Stimulated activated CD4-positive, alpha-beta T cell treated with anti-CD3 and anti-CD28 coated beads, TNF-alpha, amount 100 ng/mL, for 48 hours (primary cell): ENCODE measurements at places on chromosomes 11 and 22.

- no peak for DNase-seq
Measured at GRCh38 chr11:70364178-70364577, 34.2 kb upstream of the CTTN start.

GRCh38 chr11:133149698-133150097 is 382.6 kb downstream of the OPCML start:
- DNase-seq, result no peak

- no peak for DNase-seq
Measured at GRCh38 chr22:29727131-29727523, 7.3 kb downstream of the CABP7 start.

GRCh38 chr11:92675303-92675702 is 294.1 kb upstream of the MTNR1B start:
- no peak for DNase-seq

DNA sequence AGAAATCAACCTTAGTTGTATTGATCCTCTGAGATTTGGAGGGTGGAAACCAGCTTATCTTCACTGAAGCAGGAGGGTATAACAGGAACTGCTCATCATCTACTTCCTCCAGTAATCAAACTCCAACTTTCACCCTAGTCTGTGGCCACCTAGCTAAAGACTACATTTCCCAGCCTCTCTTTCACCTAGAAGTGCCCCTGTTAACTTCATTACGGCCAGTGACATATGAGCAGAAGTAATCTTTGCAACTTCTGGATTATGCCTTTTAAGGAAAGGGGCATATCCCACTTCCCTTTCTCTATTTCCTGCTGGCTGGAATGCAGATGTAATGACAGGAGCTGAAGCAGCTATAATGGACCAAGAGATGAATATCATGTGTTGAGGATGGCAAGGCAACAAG is 7.6 kb upstream of the VPS37C start:
- no peak for DNase-seq

GRCh38 chr22:22349455-22349836 is 104.9 kb downstream of the VPREB1 start:
- no peak for DNase-seq

GRCh38 chr11:10694486-10695239 is 1.1 kb upstream of the IRAG1 start:
- no peak for DNase-seq

DNA sequence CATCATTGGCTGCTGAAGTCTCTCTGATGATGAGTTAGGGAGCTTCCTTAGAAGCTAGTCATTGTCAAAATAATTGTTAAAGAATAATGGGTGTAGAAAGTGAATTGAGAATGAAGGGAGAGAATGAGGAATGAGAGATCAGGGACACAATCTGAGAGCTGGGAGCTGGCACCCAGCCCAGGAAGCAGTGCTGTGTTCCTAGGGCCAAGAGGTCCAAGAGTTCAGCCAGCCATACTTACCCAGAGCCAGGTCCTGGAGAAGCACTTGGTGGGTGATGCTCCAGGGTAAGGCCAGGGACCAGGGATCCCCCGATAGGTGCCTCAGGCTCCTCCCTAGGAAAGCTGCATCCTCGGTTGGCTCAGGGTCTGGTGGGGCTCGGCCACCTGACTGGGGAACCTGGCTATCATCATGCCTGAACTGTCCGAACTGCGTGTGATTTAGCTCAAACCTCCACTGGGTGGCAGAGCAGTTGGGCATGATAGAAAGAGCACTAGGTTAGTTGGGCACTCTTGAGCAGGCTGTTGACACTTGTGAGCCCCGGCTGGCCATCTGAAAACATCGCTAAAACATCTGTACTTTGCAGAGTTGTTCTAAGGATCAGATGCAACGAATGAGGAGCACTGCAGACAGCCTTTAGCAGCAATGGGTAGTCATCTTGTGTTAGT is 123.9 kb upstream of the NCAM1 start:
- no peak for DNase-seq

DNA sequence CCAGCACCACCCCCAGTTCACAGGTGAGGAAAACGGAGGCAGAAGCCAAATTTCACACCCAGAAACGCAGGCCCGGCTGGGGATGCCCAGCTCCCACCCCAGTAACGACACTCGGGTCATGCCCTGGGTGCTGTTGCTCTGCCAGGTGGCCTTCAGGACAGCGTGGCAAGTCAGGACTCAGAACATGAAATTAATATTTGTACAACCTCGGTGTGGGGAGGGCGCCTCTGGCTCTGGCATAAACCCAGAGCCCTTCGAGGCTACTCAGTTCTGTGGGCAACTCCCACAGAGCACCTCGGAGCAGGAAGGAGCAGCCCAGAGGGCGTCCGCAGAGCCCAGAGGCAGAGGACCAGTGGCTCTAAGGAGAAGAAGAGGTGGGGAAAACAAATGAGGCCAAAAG is 71.6 kb downstream of the CELSR1 start:
- no peak for DNase-seq

GRCh38 chr11:88151709-88152265 is 23.5 kb downstream of the RAB38 start:
- no peak for DNase-seq

GRCh38 chr11:69670158-69670845 is 4.9 kb downstream of the LTO1 start:
- DNase-seq, result peak; percentile 14

DNA sequence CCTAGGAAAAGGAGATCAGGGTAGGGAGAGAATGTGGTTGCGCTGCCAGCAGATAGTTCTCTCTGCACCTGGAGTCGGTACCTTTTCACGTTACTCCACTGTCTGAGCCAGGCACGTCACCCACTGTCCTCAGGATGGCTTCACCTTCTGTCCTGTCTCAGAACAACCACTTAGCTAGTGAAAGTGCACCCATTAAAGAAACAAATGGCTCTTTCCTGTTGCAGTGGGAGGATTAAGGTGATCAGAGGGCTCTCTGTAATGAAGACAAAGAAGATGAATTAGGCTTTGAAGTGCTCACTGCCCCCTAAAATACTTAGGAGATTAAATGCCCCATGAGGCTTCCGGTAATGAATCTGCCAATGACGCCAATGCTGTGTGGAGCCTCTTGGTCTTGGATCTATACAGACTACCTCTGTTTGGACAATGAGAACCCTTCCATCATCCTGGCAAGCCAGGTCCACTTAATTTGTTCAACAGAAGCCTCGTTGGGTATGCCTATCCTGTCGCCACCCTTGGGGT is 113.7 kb downstream of the INSC start:
- DNase-seq, result no peak

DNA sequence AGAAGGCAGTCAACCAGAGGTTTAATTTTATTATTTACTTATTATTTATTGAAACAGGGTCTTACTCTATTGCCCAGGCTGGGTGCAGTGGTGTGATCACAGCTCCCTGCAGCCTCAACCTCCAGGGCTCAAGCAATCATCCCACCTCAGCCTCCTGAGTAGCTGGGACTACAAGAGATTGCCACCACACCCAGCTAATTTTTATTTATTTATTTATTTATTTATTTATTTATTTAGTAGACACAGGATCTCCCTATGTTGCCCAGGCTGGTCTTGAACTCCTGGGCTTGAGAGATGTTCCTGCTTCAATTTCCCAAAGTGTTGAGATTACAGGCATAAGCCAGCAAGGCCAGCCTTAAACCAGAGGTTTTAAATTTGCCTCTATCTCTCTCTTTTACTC is 83.1 kb downstream of the RCN1 start:
- no peak for DNase-seq

GRCh38 chr11:114522818-114523217 is 36.9 kb downstream of the NXPE1 start:
- no peak for DNase-seq

DNA sequence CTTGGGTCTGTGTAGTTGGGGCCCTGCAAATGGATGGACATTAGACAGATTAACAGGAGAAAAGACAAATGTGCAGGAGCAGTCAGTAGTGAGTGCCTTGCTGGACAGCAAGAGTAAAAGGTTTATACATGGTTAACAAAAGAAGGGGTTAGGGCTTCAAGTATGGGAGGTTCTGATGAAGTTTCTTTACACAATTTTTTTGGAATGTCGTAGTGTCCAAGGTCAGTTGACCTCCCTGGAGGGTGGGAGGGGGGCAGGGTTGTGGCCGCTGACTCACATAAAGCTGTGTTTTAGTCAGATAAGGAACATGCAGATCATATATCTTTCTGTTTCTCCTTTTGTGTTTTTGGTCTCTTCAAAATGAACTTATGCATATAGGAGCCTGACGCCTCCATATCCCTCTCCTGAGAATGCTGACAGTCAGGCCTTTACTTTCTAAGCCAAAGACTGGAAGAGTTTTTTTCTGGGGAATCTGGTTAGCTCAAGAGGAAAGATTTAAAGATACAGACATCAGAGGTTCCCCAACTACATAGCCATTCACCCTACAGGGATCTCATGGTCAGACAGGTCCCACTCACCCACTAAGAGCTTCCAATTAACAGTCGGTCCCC is 134.3 kb downstream of the NECTIN1 start:
- DNase-seq, result no peak

- DNase-seq, result no peak
Measured at GRCh38 chr11:132205006-132205405, 834.6 kb downstream of the NTM start.

DNA sequence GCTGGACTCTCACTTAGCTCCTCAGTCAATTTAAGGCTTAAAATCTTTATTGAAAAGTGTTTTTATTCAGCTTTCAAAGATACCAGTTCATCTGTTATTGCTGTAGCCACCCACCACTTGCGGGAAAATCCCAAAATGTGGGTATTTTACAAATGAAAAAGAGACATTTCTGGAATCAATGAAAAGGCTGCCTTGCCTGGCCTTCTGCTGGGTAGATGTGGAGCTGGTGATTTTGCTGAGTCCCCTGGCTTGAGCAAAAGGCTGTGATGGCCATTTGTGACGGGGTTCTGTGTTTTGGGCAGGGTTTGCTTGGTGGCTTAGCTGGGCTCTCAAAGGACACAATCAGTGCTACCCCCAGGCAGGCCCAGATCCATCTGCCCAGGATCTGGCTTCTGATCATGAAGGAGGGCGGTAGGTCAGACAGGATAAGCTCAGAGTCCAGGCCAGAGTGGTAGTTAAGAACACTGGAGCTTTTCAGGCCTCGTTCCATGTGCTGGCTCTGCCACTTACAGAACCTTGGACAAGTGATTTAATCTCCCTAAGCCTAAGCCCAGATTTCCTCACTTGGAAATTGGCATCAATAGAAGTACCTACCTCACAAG is 36.1 kb downstream of the UBASH3B start:
- no peak for DNase-seq

DNA sequence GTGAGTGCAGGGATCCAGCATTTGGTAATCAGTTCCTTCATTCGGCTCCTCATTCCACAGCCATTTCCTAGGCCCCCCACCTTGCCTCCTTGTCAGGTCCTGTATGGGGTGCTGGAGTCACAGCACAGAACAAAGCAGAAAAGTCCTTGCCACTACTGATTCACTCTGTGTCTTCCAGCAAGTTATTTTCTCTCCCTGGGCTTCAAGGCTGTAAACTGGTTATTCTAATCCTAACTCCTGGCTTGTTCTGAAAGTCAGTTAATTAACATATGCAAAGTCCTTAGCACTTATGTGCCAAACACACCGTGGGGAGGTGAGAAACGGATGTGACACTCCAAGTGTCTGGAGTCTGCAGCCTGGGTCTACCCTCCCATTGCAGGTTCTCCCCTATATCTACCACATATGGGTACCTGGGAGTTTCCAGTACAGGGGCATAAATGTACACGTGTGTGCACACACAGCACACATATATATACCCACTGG is 30.6 kb upstream of the PDE2A start:
- no peak for DNase-seq

- DNase-seq, result no peak
Measured at GRCh38 chr11:2576111-2576510, 123.7 kb downstream of the KCNQ1OT1 start.

DNA sequence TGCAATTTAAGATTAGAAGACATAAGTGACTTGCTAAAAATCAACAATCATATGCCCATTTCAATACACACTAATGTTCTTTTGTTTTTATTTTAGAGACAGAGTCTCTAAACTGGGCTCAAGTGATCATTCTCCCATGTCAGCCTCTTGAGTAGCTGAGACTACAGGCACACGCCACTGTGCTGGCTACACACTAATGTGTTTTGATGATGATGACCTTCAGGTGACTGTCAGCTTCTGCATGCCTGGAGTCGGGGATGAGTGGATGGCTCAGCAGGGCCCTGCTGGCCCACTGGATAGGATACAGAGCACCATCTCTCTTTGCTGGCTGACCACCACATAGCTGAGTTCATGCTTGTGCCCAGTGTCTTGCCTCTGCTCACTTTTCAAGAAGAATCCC is 27.0 kb upstream of the POU2AF1 start:
- no peak for DNase-seq

DNA sequence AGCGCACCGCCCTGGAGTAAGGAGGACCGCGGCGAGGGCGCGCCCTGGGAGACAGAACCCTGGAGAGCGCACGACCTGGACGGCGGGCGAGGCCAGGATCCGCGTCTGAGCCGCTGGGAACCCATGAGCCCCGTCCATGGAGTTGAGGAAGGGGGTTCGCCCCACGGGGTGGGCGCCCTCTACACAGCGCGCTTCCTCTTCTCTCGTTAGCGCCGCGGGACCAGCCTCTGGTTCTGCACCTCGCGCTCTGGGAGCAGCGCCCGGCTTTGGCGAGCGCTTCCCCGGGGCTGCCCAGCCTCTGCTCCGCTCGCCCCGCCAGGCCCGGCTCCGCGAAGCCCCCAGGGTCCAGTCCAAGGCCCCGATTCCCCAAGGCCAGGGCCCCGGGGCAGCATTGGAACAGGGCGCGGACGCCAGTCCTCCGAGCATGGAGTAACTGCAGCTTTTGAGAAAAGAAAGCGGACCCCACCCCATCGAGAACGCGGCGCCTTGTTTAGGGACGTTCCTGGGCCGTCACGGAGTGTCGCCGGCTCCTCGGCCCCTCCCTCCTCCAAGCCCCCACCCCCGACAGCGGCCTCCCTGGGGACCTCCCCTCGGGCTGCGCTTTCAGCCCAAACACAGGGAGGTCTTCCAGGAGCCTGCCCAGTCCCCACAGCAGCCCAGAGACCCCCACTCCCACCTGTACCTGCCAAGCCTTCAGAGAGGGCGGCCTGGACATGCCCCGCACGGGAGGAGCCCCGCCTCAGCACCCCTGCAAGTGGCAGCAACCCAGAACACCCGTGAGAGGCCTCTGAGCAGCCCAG is 56.2 kb downstream of the BRD1 start:
- no peak for DNase-seq

DNA sequence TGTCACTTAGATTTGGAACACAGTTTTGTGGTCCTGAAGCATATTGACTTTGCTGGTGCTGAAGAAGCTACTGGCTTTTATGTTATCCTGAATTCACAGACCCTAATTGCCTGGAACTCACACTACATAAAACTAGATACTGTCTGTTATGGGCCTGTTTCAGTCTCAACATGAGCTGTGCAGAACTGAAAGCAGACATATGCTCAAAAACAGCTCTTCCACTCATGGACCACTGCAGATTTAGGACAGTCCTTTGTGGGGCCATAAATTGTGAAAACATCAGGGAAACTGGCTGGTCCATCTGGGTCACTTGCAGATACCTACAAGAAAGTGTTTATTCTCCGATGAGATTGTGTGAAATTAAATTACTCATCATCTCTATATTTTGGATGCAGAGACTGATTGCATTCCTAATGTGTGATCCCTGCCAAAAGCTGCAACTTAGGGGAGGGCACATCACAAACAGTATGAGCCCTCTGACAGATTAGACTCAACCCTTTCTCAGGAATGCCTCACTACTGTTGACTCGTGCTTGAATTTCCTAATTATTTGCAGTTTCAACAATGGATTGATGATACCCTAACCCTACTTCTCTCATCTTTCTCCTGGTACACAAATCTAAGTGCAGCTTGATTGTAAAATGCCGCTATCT is 10.2 kb upstream of the CLNS1A start:
- DNase-seq, result no peak
